ENCODE measurements at places on chromosomes 2 and 18.
A peak's percentile ranks its signal among the peaks of the same experiment; 100 is the strongest.

- H3K27ac ChIP-seq: no peak overlapping the region
- H3K36me3 ChIP-seq: no peaks in the 10 kb centered on the region
- peaks cover 29% of the 10 kb centered on the region for H3K27me3 ChIP-seq
- DNase-seq: no peak
Measured at GRCh38 chr2:1859671-1860450, 115.5 kb upstream of the PXDN start.

- peaks cover 19% of the 10 kb centered on the region for H3K4me1 ChIP-seq
- no peaks in the 10 kb centered on the region for H3K36me3 ChIP-seq
- no peak overlapping the region for H3K4me3 ChIP-seq
- DNase-seq: no peak
- H3K27ac ChIP-seq: no peak overlapping the region
Measured at GRCh38 chr2:134020608-134021007, 233.3 kb upstream of the MGAT5 start.

- H3K36me3 ChIP-seq: no peaks in the 10 kb centered on the region
- no peak overlapping the region for H3K27ac ChIP-seq
- H3K27me3 ChIP-seq: no peaks in the 10 kb centered on the region
- H3K4me3 ChIP-seq: no peak overlapping the region
- no peak for DNase-seq
Measured at GRCh38 chr2:193502363-193503035, 1307.8 kb upstream of the TMEFF2 start.

DNA sequence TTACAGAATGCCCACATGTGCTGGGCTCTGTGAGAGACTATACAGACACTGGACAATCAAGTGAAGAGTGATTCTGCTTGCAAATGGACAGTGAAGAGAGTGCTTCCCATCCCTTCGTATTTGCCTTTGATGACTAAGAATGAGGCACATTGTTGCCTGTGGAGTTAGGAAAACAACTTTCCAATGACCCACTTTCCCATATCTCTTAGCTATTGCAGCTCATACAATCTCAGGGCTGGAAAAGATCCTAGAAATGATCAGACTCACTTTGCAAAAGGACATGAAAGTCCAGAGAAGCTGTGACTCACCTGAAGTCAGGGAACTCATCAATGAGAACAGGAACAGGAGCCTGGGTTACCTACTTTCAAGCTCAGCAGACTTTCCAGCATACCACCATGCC lies 440.5 kb upstream of the TCF4 start:
- no peak overlapping the region for H3K27ac ChIP-seq
- no peak overlapping the region for H3K4me3 ChIP-seq
- DNase-seq: no peak
- no peaks in the 10 kb centered on the region for H3K4me1 ChIP-seq
- no peaks in the 10 kb centered on the region for H3K27me3 ChIP-seq

GRCh38 chr2:25372405-25373268 lies 30.9 kb upstream of the DNMT3A start:
- DNase-seq: no peak
- no peak overlapping the region for H3K27ac ChIP-seq
- H3K4me1 ChIP-seq: peaks cover 17% of the 10 kb centered on the region
- H3K36me3 ChIP-seq: peaks cover 2% of the 10 kb centered on the region

DNA sequence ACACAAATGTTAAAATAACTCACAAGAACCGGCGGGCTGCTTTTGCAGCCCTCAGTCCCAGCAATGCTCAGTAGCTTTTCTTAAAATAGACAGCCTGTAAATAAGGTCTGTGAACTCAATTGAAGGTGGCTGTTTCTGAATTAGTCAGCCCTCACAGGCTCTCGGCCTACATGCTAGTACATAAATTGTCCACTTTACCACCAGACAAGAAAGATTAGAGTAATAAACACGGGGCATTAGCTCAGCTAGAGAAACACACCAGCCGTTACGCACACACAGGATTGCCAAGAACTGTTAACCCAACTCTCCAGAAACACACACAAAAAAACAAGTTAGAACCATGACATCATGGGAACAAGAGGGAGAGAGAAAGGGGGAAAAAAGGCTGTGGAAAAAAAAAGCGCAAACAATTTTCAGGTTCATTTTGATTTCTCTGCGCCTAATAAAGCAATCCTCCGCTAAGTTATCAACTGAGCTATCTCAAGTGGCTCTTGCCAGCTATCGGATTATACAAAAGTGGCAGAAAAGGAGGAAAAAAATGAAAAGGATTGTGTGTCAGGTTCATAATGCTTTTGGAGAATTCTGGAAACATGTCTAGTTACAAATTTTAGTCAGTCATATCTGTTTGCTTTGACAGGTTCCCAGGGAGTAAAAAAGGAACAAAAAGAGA lies 89.1 kb downstream of the ZEB2 start:
- no peak overlapping the region for H3K27ac ChIP-seq
- H3K27me3 ChIP-seq: no peaks in the 10 kb centered on the region
- peaks cover 17% of the 10 kb centered on the region for H3K4me1 ChIP-seq
- no peak overlapping the region for H3K4me3 ChIP-seq

DNA sequence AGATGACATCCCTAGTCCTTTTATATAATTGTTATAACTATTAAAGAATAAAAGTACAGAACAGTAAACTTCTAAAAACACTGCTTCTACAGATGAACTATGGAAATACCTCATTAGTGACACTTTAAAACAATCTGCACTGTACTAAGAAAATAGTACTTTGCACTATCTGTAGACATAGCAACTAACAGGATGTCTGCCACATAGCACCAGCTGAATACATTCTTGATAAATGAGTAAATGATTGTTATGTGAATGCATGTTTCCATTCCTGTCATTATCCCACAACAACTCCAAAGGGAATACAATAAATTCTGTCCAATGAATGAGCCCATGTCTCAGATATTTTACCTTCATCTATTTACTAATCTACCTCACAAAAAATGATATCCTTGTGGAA lies 115.3 kb upstream of the SLC35G4 start:
- no peak for DNase-seq
- no peak overlapping the region for H3K27ac ChIP-seq
- no peak overlapping the region for H3K4me3 ChIP-seq
- peaks cover 2% of the 10 kb centered on the region for H3K27me3 ChIP-seq

DNA sequence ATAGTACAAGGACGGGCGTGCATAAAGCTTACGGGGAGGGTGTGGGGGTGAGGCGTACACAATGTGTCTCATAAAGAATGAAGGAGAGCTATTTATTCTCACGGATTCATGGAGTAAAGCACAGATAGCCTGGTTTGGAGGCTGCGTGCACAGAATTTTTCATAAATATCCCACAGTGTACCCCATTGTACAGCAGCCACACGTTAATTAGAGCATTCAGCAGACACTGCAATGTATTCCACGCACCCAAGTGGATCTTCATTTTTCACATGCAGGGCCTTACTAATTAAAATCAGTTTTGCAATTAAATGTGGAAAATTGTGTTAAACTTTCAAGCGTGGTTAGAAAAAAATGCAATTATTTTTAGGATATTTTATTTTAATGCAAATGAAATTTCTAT lies 227.7 kb upstream of the PXDN start:
- DNase-seq: no peak
- H3K36me3 ChIP-seq: no peaks in the 10 kb centered on the region
- H3K27me3 ChIP-seq: no peaks in the 10 kb centered on the region

- DNase-seq: no peak
- H3K27me3 ChIP-seq: no peaks in the 10 kb centered on the region
Measured at GRCh38 chr2:109284826-109285225, 155.8 kb downstream of the SH3RF3 start.

DNA sequence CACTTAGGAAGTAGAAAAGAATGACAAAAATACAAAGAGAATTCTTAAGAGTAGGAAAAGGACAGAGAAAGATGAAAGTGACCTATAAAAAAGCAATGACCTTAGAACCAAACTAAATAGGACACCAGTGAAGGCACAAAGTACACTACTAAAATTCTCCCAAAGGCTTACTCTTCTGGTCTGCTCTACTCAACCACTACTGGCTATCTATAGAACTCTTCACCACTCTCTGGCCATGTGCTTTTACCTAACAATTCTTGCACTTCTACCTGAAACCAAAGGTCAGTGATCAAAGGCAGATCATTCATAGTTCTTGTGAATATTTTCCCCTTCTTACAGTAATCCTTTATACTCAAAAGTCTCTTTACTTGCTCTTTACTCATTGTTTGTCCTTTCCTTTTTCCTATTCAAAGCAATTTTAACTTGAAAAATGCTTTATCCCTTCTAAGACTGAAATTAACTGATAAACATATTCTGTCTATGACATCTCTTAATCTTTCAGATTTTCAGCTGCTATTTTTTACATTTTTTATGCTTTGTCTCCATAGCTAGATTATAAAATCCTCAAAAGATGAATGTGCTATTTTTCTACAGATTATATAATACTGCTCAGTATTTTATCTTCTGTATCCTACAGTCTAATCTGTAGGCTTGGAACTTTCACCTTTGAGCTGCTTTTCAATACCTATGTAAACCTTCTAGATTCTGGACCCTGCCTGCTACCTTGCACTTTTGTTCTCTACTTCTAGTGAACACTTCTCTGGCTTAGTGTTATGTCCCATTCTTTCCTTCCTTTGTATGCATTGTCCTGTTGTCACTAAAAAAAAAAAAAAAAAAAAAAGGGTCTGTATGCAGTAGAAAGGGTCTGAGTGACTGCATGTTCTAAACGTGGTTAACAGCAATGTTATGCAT lies 64.6 kb downstream of the NCKAP1 start:
- no peaks in the 10 kb centered on the region for H3K4me1 ChIP-seq
- no peak for DNase-seq
- no peak overlapping the region for H3K27ac ChIP-seq
- H3K27me3 ChIP-seq: no peaks in the 10 kb centered on the region
- H3K36me3 ChIP-seq: peaks cover 4% of the 10 kb centered on the region
- H3K4me3 ChIP-seq: no peak overlapping the region

- no peak overlapping the region for H3K4me3 ChIP-seq
- H3K4me1 ChIP-seq: peaks cover 64% of the 10 kb centered on the region
- H3K36me3 ChIP-seq: peaks cover 1% of the 10 kb centered on the region
- no peak for DNase-seq
- peaks cover 2% of the 10 kb centered on the region for H3K27me3 ChIP-seq
Measured at GRCh38 chr18:13574355-13574754, 152.0 kb downstream of the FAM210A start.

DNA sequence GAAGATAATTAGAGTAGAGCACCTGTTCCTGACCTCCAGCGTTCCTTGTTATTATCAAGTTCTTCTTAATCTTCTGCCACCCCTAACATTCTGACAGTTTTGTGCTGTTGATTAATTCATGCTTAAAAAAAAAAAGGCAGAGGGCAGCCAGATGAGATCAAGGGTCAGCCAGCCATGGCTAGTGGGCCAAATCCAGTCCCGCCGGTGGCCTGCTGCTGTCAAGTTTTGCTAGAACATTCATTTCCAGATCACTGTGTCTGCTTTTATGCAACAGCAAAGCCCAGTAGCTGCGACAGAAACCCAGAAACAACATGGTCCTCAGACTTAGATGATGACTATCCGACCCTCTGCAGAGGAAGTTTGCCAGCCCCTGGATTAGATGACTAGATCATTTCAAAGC lies 101.6 kb downstream of the RNF144A start:
- H3K36me3 ChIP-seq: peaks cover 6% of the 10 kb centered on the region
- DNase-seq: no peak
- no peak overlapping the region for H3K27ac ChIP-seq

DNA sequence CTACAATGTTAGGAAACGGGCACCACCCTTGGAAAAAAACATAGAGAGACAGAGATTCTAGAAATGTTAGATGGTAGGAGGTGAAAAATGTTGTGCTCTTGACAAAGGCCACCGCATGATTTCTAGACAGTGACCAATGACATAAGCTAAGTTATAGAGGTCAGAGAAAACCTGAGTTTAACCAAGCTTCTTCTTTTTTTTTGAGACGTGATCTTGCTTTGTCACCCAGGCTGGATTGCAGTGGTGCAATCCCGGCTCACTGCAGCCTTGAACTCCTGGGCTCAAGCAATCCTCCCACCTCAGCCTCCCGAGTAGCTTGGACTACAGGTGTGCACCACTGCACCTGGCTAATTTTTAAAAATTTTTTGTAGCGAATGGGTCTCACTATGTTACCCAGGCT lies 13.0 kb downstream of the FER1L5 start:
- H3K4me1 ChIP-seq: no peaks in the 10 kb centered on the region
- no peak for DNase-seq
- no peak overlapping the region for H3K4me3 ChIP-seq
- H3K27ac ChIP-seq: no peak overlapping the region
- no peaks in the 10 kb centered on the region for H3K27me3 ChIP-seq
- H3K36me3 ChIP-seq: no peaks in the 10 kb centered on the region

DNA sequence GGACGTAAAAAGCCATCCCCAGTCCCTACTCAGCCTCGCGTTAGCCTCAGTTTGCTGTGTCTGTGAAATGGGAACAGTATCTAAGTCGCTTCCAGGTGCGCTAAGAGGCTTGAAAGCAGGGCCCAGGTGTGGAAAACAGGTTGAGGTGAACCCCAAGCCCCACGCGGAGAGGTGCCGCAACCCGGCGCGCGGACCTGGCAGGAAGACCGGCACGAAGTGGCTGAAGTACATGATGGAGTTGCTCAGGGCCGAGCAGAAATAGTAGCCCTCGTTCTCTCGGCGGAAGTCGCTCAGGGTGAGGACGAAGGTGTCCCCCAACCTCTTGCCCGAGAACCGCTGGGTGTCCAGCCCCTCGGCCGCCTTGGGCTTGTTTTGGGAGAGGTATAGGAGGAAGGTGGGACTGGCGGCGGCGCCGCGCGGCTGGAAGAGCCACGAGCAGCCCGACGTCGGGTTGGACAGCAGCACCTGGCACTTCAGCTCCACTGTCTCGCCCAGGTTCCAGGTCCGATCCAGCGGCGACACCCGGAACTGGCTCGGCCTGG lies 508 bp downstream of the CD8A start:
- DNase-seq: peak; percentile 32
- peaks cover 8% of the 10 kb centered on the region for H3K27me3 ChIP-seq
- peaks cover 39% of the 10 kb centered on the region for H3K36me3 ChIP-seq
- H3K4me1 ChIP-seq: peaks cover 79% of the 10 kb centered on the region

- no peak for DNase-seq
- peaks cover 12% of the 10 kb centered on the region for H3K4me1 ChIP-seq
- H3K36me3 ChIP-seq: peaks cover 14% of the 10 kb centered on the region
- no peak overlapping the region for H3K27ac ChIP-seq
- H3K4me3 ChIP-seq: no peak overlapping the region
Measured at GRCh38 chr2:106117882-106118684, 76.0 kb downstream of the UXS1 start.

DNA sequence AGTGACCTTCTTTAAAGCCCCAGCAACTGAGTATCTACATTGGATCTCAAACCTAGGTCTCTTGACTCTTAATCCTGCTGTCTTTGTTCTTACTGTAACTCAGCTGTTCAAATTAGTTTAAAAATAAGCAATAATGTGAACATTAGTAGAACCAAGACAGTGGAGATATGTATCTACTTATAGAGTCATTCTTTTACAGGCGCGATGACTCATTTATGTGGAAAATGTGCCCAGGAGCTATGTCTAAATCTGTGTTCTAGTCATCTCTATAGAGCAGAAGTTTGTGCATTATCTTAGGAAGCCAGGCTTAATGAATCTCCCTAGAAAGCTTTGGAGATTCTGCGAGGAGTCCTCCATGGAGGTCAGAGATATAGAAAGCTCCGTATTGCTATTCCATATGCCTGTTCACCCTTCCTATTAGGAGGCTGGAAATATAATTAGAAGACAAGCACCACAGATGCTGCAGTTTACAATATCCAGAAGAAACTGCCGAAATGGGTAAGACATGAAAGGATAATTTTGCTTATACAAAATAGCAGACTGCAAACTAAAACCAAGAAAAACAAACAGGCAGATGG lies 211.6 kb downstream of the TRIB2 start:
- H3K27me3 ChIP-seq: peaks cover 2% of the 10 kb centered on the region
- H3K4me3 ChIP-seq: no peak overlapping the region
- DNase-seq: no peak
- no peak overlapping the region for H3K27ac ChIP-seq
- H3K36me3 ChIP-seq: no peaks in the 10 kb centered on the region
